ENCODE measurements at places on chromosomes 3 and 15.

DNA sequence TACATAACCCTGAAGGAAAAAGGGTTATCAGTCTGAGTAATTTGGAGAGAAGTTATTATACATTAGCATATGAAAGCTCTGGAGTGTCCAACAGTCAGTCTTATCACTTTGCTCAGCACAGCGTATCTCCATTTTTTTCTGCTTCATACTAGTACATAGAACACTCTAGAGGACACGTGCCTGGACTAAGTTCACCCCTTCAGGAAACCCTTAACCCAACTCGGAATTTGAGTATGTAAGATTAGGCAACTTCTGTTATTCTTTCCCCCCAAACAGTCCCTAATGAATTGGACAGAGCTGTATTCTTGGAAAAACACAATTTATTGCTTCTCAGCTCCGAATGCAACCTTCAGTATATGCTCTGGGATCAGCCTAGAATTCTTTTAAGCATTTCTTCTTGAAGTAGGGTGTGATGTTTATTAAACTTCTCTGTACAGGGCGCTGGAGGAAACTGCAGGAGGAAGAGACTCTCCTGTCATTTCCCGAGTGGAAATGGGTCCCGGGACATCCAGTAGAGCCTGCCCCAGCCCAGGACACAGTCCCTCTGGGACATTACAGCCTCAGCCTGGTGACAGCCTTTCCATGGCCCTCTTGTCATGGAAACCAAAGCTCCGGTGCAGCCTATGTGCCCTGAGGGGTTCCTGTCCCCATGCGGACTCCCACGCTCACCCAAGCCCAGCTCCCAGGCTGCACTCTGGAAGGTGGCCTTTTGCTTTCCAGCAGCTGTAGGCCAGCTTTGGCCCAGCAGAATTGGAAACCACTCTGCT lies 37.3 kb upstream of the CMTM8 start:
- no peak for DNase-seq

GRCh38 chr15:92805080-92805690 lies 94.9 kb upstream of the CHD2 start:
- no peak for DNase-seq

GRCh38 chr3:190127195-190127594 lies 6.5 kb upstream of the P3H2 start:
- DNase-seq = no peak

DNA sequence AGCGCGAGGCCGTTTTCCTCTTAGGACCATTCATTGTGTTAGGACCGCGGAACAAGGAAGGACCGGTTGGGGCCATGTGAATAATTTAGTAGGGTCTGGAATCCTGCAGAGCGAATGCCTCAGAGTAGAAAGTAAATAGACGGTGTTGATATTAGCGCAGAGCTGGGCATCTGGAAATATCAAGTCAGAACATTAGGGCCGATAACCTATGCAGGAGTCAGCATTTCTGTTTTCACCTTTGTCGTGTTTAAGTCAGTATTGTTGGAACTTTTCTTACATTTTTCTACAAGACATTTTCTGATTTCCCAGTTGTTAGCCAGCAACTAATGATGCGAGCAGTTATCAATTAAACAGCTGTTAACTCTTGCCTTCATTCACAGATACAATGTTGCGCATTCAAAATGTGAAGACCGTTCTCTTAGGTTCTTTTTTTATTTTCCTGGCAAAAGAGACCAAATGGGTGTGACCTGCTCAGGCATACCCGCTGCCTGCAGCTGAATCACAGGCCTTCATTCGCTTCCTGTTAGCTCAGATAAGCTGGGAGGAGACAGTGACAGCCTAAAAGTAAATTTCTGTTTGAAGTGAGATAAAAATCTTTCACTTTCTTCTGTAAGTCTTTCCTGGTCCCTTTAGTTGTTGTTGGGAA lies 966 bp upstream of the PKM start:
- peak; percentile 74 for DNase-seq

DNA sequence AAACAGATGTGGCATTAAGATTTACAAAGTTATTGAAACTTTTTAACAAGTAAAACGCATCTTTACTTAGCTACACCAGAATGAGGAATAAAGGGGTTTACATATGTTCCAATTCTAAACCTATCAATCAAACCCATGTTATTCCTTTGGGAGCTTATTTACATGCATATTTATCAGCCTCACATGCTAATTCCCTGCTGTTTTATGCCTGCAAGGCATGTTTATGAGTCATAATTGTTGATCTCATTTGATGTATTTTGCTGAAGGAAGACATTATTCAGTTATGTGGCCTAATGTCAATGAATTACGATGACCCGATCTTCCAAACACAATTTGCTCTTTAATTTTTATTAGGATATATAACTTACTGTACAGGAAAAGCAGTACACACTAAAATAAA lies 272.9 kb downstream of the TBC1D5 start:
- no peak for DNase-seq

DNA sequence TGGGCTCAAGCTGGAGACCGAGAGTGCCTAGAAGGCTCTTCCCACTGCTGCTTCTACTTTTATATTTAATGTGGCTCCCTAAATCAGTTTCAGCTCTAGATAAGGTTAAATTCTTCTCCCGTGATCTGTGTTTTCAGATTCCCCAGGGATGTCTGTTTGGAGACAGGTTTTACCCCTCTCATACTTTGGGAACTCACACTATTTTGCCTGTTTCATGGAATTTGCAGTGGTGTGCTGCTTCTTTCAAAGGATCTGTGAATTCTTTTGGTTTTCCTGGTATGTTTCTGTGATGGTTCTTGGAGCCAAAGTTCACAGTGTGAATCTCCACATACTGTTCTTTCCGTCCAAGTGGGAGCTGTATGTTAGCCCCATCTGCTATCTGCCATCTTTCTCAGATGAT lies 238.3 kb upstream of the SLITRK3 start:
- DNase-seq = no peak

DNA sequence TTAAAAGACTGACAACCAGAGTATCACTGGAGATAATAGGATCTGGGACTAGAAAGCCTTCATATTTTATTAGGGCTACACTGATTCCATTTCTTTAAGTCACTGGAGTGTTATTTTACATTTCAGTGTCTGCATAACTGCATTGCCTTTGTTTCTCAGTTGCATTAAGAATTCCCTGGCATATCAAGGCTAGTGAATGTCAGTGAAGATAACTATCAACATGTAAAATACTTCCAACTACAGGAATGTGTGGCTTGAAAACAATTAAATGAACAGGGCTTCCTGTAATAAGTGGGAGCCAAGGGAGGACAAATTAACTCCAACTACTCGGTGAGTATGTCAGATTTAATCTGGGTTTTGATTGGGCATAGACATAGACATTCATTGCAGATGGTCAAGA lies 628.5 kb downstream of the ROBO2 start:
- no peak for DNase-seq

- DNase-seq = peak; percentile 83
These were observed 525.5 kb upstream of the CFAP20DC start for GRCh38 chr3:59575113-59576001.

GRCh38 chr3:48930590-48930989 lies 11.9 kb downstream of the ARIH2 start:
- DNase-seq = no peak

DNA sequence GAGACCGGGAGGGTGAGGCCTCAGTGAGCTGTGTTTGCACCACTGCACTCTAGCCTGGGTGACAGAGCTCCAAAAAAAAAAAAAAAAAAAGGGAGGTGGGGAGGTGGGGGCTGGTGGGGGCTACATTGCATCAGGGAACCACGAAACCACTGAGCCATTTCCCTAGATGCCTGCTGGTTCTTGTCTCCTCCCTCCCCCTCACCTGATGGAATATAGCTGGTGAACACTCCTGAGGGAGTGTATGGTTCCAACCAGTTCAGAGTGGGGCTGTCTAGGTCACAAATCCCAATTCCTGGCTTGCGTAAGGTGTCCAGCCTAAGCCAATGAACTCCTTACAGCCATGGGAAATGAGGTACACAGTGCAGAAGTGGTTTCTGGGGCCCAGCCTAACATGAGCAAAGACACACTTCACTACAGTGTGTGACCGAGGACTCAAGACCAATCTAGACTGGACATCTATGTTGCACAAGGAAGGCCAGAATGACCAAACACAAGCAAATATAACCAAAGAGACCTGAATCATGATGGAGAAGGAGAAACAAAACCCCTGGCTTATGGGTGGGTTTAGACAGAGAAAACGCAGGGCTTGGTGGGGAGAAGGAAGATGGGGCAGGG lies 39.1 kb upstream of the OSBPL11 start:
- DNase-seq = peak; percentile 46

- no peak for DNase-seq
These were observed 19.3 kb upstream of the CHD2 start for GRCh38 chr15:92880796-92881195.

GRCh38 chr3:119207512-119207875 lies 33.2 kb downstream of the B4GALT4 start:
- no peak for DNase-seq

- no peak for DNase-seq
These were observed 774 bp downstream of the IMP3 start for GRCh38 chr15:75639191-75639708.

DNA sequence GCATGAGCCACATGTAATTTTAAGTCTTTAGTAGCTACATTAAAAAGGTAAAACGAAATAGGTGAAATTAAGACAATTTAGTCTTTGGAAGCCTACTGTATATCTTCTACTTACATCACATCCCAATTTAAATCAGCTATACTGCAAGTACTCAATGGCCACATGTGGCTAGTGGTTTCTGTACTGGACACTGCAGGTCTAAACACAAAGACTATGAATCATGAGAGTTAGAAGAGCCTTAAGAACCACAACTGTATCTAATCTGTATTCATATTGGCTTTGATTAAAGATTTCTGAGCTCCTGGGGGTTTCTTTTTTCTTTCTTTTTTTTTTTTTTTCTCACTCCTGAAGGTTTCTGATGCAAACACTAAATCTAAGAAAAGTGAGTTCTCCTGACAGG lies 2.3 kb upstream of the EIF1B start:
- DNase-seq = no peak

DNA sequence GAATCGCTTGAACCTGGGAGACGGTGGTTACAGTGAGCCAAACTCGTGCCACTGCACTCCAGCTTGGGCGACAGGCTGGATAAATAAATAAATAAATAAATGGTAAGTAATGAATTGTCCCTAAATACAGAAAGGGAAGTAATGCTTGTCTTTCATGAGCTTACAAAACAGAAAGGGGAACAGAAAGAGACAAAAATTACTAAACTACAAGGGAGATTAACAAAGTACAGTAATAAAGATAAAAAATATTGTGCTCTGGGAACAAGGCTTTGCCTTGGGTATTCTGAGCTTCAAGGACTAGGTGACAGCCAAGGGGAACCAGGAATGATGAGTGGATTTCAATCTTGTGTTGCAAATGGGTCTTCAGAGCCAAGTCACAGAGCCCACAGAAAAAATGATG lies 9.2 kb upstream of the HLTF start:
- DNase-seq = peak; percentile 79

DNA sequence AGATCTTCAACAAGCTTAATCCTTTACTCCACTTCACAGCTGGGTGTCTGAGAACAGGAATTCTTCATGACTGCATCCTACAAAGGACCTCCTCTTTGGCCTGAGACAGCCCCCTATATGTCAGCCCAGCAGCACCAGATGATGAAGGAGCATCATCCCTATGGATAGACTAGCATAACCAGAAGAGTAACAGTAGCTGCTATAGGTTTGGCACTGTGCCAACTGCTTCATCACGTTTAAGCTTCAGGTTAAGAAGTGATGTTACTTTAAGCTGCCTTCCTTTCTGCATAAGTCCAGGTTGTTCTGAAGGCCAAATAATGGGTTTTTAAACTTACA lies 50.6 kb downstream of the CMSS1 start:
- DNase-seq = no peak

DNA sequence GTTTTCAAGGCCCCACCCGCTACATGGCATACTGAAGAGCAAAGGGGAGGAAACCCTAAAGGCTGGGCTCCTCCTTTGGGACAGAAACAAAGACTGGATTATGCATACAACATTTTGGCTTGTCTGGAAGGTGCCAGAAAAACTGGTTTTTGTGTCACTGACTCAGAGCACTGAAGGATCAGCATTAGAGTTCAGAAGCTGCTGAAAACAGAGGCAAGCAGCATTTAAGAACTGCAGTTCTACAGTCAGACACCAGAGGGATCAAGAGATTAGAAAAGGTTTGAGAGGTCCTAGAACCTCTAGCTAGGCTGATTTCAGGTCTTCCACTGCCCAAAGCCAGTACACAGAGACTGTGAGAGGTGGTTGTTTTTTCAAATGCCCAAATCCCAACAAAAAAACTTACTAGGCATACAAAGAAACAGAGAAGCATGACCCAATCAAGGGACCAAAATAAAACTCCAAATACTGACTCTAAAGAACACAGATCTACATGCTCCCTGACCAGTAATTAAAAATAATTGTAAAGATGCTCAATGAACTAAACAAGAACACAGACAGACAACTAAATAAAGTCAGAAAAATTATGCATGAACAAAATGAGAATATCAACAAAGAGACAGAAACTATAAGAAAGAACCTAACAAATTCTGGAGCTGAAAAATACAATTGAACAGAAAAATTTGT lies 91.2 kb downstream of the SENP2 start:
- peak; percentile 68 for DNase-seq

- no peak for DNase-seq
These were observed 514 bp downstream of the PLS1 start for GRCh38 chr3:142596726-142597088.

DNA sequence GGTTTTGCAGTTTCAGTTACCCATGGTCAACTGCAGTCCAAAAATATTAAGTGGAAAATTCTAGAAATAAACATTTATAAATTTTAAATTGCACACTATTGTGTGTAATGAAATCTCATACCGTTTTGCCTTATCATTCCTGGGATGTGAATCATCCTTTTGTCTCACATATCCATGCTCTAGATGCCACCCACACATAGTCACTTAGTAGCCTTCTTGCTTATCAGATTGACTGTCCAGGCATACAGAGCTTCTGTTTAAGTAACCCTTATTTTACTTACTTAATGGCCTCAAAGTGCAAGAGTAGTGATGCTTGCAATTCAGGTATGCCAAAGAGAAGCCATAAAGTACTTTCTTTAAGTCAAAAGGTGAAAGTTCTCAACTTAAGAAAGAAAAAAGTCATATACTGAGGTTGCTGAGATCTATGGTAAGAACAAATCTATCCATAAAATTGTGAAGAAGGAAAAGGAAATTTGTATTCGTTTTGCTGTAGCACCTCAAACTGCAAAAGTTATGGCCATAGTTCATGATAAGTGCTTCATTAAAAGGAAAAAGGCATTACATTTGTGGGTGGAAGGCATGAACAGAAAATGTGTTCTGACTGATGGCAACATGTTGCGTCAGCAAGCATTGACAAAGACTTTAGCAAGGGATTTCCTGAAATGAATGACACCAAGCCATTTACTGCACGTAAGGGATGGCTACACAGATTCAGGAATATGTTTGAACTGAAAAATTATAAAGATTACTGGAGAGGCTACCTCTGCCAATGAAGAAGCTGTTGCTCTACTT lies 43.8 kb downstream of the SPATA16 start:
- DNase-seq = no peak

DNA sequence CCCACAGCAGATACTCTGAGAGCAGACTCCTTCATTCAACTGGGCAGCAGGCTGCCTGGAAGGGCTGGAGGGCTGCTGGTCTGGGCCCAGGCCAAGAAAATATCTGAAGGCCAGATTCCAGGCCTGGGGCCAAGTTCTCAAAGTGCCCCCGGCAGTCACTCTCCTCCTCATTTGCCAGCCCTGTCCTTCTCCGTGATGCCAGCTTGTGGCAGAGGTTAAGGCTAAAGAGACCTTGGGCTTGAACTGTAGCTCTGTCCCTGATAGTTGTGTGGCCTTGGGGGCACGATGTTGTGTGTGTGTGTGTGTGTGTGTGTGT lies 39.0 kb downstream of the FAM3D start:
- no peak for DNase-seq
